Gastrocnemius medialis (tissue), 4 donors: ENCODE measurements at places on chromosomes 13 and 19.

DNA sequence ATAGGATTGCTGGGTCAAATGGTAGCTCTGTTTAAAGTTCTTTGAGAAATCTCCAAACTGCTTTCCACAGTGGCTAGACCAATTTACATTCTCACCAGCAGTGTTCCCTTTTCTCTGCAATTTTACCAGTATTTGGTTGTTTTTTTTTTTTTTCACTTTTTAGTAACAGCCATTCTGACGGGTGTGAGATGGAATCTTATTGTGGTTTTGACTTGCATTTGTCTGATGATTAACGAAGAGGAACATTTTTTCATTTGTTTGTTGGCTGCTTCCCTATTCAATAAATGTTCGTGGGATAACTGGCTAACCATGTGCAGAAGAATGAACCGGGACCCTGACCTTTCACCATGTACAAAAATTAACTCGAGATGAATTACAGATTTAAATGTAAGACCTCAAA lies 31.2 kb downstream of the CYP4F2 start:
- H3K27ac ChIP-seq, result no peak overlapping the region
- no peaks in the 10 kb centered on the region for H3K4me1 ChIP-seq
- DNase-seq, result no peak

GRCh38 chr13:96806746-96807145 lies 187.5 kb downstream of the OXGR1 start:
- no peaks in the 10 kb centered on the region for H3K36me3 ChIP-seq
- H3K4me1 ChIP-seq, result no peaks in the 10 kb centered on the region
- no peak for DNase-seq
- H3K4me3 ChIP-seq, result no peak overlapping the region
- no peak overlapping the region for H3K27ac ChIP-seq

DNA sequence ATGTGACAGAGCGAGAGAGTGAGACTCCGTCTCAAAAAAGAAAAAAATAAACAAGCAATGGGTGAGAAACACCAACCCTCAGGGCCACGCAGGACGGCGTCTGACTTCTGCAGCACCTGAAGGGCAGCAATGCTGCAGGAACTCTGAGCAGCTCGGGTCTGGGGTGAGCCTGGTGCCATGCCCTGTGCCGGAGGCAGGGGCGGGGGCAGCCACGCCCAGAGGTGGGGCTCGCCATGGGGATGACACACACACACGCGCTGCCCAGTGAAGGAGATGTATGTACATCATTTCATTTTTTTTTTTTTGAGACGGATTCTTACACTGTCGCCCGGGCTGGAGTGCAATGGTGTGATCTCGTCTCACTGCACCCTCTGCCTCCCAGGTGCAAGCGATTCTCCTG lies 24.3 kb downstream of the GPX4 start:
- H3K27me3 ChIP-seq, result no peaks in the 10 kb centered on the region
- H3K27ac ChIP-seq, result no peak overlapping the region
- DNase-seq, result no peak
- peaks cover 25% of the 10 kb centered on the region for H3K4me1 ChIP-seq
- H3K36me3 ChIP-seq, result no peaks in the 10 kb centered on the region

GRCh38 chr19:38267761-38268483 lies 3.5 kb downstream of the SPINT2 start:
- H3K27me3 ChIP-seq, result peaks cover 16% of the 10 kb centered on the region
- H3K27ac ChIP-seq, result no peak overlapping the region
- no peaks in the 10 kb centered on the region for H3K4me1 ChIP-seq
- no peak for DNase-seq

DNA sequence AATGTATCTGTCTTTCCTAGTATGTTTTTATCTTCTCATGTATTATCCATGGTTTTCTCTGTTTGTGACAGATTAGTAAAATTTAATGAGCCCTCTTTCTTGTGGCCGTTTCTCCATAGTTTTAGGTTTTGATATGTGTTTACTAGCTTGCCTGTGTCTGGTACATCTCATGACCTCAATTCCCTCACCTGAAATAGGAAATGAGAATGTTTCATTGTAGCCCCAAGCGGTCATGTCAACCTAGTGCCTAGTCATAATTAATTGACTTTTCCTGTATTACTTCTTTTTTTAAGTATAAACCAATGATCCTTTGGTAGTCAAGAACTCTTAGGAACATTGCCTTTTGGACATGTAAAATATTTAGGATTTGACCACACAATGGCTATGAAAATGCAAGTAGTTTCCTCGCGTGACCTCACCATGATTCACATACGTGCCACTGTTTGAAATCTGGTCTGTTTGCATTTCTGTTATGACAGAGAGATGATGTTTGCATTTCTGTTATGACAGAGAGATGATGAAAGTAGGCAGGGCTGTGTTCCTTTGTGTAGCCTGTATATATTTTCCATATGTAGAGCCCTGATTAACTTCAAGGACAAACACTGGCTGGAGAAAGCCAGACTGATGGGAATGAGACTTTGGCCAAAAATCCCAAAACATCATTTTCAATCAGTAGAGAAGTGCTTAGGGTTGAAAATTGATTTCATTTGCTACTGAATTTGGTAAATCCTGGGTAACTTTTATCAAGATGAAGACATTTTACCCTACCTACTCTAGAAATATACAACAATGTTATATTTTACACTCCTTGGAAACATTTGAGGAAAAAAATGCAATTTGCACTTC lies 104.8 kb downstream of the TNFRSF19 start:
- H3K36me3 ChIP-seq, result no peaks in the 10 kb centered on the region
- peaks cover 19% of the 10 kb centered on the region for H3K4me1 ChIP-seq
- H3K4me3 ChIP-seq, result no peak overlapping the region

GRCh38 chr13:82878536-82878935 lies 1003.7 kb downstream of the SLITRK1 start:
- H3K36me3 ChIP-seq, result no peaks in the 10 kb centered on the region
- no peak for DNase-seq
- no peak overlapping the region for H3K4me3 ChIP-seq

DNA sequence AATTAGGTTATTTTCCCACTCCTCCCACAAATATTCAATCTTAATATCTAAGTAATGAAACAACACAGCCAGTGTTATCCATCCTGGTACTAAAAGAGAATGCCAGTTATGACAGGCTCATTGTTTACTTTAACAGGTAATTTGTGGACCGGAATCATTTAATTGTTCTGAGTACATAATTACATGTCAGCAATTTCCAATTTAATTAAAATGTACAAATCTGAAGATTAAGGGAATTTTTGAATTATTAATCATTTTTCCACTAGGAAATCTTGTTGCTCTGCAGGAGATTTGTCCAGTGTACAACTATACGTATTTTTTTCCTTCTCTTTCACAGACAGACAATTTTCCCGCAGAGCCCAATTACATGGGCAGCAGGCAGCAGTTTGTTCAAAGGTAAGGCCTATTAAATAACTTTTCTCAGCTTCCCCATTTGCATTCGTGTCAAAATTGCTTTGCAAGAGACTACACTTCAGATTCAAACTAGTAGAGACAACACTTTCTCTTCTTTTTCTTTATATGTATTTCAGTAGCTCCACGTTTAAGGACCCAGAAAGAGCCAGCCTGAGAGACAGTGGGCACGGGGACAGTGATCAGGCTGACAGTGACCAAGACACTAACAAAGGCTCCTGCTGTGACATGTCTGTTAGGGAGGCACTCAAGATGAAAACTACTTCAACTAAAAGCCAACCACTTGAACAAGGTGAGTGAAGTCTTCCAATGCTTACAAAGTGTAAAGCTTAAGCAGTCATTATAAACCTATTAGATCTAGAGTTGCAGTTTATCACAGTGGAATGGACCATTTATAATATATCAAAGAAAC lies 34.8 kb downstream of the PCDH17 start:
- no peak overlapping the region for H3K4me3 ChIP-seq
- no peak overlapping the region for H3K27ac ChIP-seq
- H3K36me3 ChIP-seq, result no peaks in the 10 kb centered on the region
- no peak for DNase-seq
- no peaks in the 10 kb centered on the region for H3K4me1 ChIP-seq
- no peaks in the 10 kb centered on the region for H3K27me3 ChIP-seq

DNA sequence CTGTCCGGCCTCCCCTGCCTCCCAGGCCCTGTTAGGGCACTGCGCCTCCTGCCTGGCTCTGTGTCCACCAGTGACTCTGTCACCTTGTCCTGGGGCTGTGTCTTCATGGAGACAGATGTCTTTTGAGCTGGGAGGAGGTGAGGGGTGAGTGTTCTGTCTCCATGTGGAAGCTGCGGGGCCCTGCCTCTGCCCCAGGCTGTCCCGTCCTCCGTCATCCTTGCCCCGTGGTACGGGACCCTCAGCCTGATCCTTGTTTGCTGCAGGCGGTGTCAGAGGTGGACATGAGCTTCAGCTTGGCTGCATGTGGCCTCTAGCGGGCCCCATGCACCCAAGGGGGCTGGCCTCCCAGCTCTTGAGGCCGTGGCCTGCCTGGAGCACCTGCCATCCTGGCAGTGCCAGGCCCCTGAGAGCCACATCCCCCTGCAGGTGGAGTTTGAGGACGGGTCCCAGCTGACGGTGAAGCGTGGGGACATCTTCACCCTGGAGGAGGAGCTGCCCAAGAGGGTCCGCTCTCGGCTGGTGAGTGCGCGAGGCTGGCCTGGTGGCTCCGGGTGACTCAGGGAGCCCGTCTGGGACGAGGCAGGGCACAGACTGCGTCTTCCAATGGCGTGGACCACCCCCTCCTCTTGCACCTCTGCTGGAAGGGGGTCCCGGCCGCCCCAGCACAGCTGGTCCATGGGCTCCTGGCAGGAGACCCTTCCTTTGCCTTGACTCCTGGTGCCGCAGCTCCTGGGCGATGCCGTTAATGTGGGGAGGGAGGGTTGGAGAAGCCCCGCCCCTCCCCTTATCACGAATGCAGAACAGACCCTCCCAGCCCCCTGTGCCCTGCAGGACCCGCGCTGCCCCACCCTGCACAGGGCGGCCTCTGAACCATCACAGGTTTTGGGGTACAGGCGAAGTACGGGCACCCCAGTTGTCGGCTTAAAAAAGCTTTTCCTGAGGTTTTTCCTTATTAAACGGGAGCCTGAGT lies 181.3 kb downstream of the KDM4B start:
- H3K27ac ChIP-seq, result no peak overlapping the region
- H3K27me3 ChIP-seq, result no peaks in the 10 kb centered on the region
- H3K36me3 ChIP-seq, result no peaks in the 10 kb centered on the region
- no peak overlapping the region for H3K4me3 ChIP-seq
- DNase-seq, result no peak
- H3K4me1 ChIP-seq, result peaks cover 5% of the 10 kb centered on the region

DNA sequence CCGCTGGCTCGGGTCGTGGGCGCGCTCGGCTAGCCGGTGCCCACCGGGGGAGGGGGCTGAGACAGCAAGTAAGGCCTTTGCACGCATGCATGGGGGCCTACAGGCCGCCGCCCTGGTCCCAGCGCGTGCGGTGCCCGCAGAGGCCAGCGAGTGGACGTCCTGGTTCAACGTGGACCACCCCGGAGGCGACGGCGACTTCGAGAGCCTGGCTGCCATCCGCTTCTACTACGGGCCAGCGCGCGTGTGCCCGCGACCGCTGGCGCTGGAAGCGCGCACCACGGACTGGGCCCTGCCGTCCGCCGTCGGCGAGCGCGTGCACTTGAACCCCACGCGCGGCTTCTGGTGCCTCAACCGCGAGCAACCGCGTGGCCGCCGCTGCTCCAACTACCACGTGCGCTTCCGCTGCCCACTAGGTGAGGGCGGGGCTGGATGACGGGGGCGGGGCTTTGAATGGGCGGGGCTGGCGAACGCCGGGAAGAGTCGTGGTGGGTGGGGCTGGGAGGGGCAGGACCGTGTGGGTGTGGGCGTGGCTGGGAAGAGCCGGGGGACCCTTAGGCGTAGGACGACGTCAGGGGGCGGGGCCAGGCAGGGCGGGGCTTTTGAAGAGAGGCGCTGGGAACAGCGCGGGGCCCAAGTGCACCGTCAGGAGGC lies 2.1 kb downstream of the CILP2 start:
- H3K36me3 ChIP-seq, result no peaks in the 10 kb centered on the region
- peaks cover 10% of the 10 kb centered on the region for H3K4me1 ChIP-seq
- H3K4me3 ChIP-seq, result peak overlapping the region; percentile 4
- peaks cover 54% of the 10 kb centered on the region for H3K27me3 ChIP-seq
- peak; percentile 50 for DNase-seq

- no peak overlapping the region for H3K27ac ChIP-seq
- H3K4me1 ChIP-seq, result no peaks in the 10 kb centered on the region
- H3K27me3 ChIP-seq, result no peaks in the 10 kb centered on the region
Measured at GRCh38 chr13:66339214-66339613, 890.9 kb downstream of the PCDH9 start.

GRCh38 chr13:56622840-56623239 lies 517.9 kb upstream of the PRR20A start:
- no peak overlapping the region for H3K27ac ChIP-seq
- H3K36me3 ChIP-seq, result no peaks in the 10 kb centered on the region
- no peak overlapping the region for H3K4me3 ChIP-seq
- H3K27me3 ChIP-seq, result no peaks in the 10 kb centered on the region
- no peak for DNase-seq

- peaks cover 9% of the 10 kb centered on the region for H3K4me1 ChIP-seq
- no peaks in the 10 kb centered on the region for H3K36me3 ChIP-seq
- DNase-seq, result no peak
- no peak overlapping the region for H3K4me3 ChIP-seq
- H3K27ac ChIP-seq, result no peak overlapping the region
Measured at GRCh38 chr19:50322234-50322633, 6.9 kb downstream of the KCNC3 start.

DNA sequence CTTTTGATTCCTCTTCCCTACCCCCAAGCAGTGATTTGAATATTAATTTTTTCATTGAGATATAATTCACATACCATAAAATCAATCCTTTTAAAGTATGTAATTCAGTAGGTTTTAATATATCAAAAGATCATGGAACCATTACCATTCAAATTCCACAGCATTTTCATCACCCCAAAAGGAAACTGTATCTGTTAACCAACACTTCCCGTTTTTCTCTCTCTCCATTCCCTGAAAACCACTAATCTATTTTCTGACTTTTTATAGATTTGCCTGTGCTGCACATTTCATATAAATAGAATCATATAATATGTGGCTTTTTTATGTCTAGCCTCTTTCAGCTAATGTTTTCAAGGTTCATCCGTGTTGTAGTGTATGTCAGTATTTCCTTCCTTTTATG lies 107.1 kb downstream of the PAN3 start:
- no peak for DNase-seq
- no peak overlapping the region for H3K4me3 ChIP-seq
- no peak overlapping the region for H3K27ac ChIP-seq
- no peaks in the 10 kb centered on the region for H3K27me3 ChIP-seq
- H3K4me1 ChIP-seq, result no peaks in the 10 kb centered on the region

GRCh38 chr13:28181413-28181812 lies 43.1 kb downstream of the PAN3 start:
- H3K36me3 ChIP-seq, result no peaks in the 10 kb centered on the region
- H3K27ac ChIP-seq, result no peak overlapping the region
- no peaks in the 10 kb centered on the region for H3K4me1 ChIP-seq

GRCh38 chr19:17737690-17738153 lies 13.6 kb upstream of the FCHO1 start:
- no peak for DNase-seq
- no peaks in the 10 kb centered on the region for H3K27me3 ChIP-seq
- H3K27ac ChIP-seq, result no peak overlapping the region
- H3K4me1 ChIP-seq, result no peaks in the 10 kb centered on the region
- H3K36me3 ChIP-seq, result no peaks in the 10 kb centered on the region
